ENCODE measurements at places on chromosomes 16 and 17. TPM values are rescaled to one million over a fixed set of nuclear protein-coding genes. Genes with fewer than 3 reads are reported as not detected.

- H3K4me3 ChIP-seq = no peak overlapping the region
- DNase-seq = peak; percentile 40
- no peaks in the 10 kb centered on the region for H3K36me3 ChIP-seq
- H3K4me1 ChIP-seq = peaks cover 20% of the 10 kb centered on the region
These were observed 34.7 kb downstream of the ADCY9 start for GRCh38 chr16:4081521-4082021.

The KRT36 gene
- not detected for total RNA-seq

GRCh38 chr17:7842380-7843256 lies 8.6 kb downstream of the KDM6B start:
- peak overlapping the region; percentile 84 for H3K4me3 ChIP-seq
- peaks cover 33% of the 10 kb centered on the region for H3K36me3 ChIP-seq
- no peaks in the 10 kb centered on the region for H3K27me3 ChIP-seq
- peaks cover 75% of the 10 kb centered on the region for H3K4me1 ChIP-seq

GRCh38 chr16:68481636-68482035 lies 33.3 kb upstream of the SMPD3 start:
- no peak overlapping the region for H3K27ac ChIP-seq
- H3K27me3 ChIP-seq = no peaks in the 10 kb centered on the region
- DNase-seq = no peak
- no peak overlapping the region for H3K4me3 ChIP-seq
- no peaks in the 10 kb centered on the region for H3K4me1 ChIP-seq

DNA sequence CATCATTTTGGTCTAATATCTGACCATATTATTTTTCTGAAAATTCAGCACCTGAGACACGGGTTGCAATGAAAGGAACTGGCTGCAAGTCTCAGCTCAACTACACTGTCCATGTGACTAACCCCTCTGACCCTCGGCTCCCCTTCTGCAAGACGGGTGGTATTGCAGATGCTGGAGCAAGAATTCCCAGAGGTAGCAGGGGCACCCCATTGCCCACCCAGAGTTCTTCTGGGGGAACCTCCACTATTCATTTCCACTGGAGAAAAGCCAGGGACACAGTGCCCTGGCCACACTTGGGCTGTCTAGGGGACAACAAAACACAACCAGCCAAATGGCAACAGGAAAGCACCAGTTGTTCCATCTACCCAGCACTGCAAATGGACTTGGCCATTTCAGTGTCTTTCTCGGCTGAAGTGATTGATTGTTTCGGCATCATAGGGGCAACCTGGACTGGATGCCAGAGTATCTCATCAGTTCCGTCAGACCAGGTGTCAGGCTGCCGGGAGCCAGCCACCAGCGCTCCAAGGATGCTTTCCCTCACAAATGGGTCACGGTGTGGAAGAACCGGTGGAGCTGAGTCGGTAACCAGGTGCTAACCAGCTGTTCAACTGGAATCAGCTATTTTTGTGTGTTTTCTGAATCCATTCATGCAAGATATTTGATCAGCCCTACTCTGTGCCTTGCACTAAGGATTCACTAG lies 58.1 kb downstream of the C16orf78 start:
- no peak overlapping the region for H3K27ac ChIP-seq
- no peak for DNase-seq
- no peak overlapping the region for H3K4me3 ChIP-seq
- no peaks in the 10 kb centered on the region for H3K4me1 ChIP-seq

DNA sequence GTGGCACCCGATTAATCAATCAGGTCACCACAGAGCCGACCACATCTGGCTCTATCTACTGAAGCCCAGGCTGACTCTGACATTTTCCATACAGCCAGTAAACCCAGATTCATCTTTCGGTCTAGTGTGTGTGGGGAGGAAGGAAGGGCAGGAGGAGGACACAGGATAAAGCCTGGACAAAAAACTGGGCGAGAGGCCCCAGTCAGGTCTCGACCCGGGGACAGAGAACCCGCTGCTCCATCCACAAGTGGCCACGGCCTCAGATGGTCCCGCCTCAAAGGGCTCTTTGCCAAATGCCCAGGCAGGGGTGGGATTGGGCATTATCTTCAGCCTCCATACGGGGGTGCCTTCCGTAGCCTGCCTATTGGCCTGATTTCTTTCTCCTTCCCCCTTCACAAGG lies 7.8 kb downstream of the ABR start:
- H3K4me3 ChIP-seq = no peak overlapping the region
- no peak for DNase-seq
- H3K4me1 ChIP-seq = no peaks in the 10 kb centered on the region
- no peaks in the 10 kb centered on the region for H3K27me3 ChIP-seq
- H3K27ac ChIP-seq = no peak overlapping the region

GRCh38 chr17:35373984-35374765 lies 754 bp upstream of the SLFN11 start:
- no peaks in the 10 kb centered on the region for H3K27me3 ChIP-seq
- no peaks in the 10 kb centered on the region for H3K36me3 ChIP-seq
- peak; percentile 65 for DNase-seq
- peak overlapping the region; percentile 96 for H3K27ac ChIP-seq

GRCh38 chr17:31310886-31311285 lies 3.0 kb downstream of the EVI2B start:
- no peak for DNase-seq
- H3K36me3 ChIP-seq = peaks cover 15% of the 10 kb centered on the region
- H3K4me1 ChIP-seq = peaks cover 21% of the 10 kb centered on the region

- H3K27ac ChIP-seq = no peak overlapping the region
- H3K36me3 ChIP-seq = no peaks in the 10 kb centered on the region
- peaks cover 64% of the 10 kb centered on the region for H3K4me1 ChIP-seq
- no peaks in the 10 kb centered on the region for H3K27me3 ChIP-seq
These were observed 10.3 kb downstream of the KANSL1 start for GRCh38 chr17:46182961-46183360.

DNA sequence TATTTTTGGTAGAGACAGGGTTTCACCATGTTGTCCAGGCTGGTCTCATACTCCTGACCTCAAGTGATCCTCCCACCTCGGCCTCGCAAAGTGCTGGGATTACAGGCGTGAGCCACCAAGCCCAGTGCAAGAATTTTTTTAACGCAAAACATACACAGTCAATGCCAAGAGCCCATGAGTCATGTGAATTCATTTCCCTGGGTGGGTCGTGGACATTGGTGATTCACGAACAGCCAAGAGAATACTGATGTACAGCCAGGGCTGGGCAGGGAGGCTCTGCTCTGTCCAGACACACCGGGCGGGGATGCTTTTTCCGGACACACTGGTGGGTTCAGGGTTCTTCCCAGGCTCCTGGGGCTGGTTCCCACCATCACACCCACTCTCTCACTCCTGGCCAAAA lies 17.7 kb downstream of the SLC38A8 start:
- H3K4me1 ChIP-seq = peaks cover 12% of the 10 kb centered on the region
- DNase-seq = no peak
- H3K4me3 ChIP-seq = no peak overlapping the region
- H3K27ac ChIP-seq = no peak overlapping the region
- H3K36me3 ChIP-seq = no peaks in the 10 kb centered on the region

GRCh38 chr17:50110591-50111349 lies 15.6 kb downstream of the PDK2 start:
- H3K27ac ChIP-seq = no peak overlapping the region
- peaks cover 27% of the 10 kb centered on the region for H3K36me3 ChIP-seq
- no peaks in the 10 kb centered on the region for H3K4me1 ChIP-seq
- no peak overlapping the region for H3K4me3 ChIP-seq
- DNase-seq = no peak

DNA sequence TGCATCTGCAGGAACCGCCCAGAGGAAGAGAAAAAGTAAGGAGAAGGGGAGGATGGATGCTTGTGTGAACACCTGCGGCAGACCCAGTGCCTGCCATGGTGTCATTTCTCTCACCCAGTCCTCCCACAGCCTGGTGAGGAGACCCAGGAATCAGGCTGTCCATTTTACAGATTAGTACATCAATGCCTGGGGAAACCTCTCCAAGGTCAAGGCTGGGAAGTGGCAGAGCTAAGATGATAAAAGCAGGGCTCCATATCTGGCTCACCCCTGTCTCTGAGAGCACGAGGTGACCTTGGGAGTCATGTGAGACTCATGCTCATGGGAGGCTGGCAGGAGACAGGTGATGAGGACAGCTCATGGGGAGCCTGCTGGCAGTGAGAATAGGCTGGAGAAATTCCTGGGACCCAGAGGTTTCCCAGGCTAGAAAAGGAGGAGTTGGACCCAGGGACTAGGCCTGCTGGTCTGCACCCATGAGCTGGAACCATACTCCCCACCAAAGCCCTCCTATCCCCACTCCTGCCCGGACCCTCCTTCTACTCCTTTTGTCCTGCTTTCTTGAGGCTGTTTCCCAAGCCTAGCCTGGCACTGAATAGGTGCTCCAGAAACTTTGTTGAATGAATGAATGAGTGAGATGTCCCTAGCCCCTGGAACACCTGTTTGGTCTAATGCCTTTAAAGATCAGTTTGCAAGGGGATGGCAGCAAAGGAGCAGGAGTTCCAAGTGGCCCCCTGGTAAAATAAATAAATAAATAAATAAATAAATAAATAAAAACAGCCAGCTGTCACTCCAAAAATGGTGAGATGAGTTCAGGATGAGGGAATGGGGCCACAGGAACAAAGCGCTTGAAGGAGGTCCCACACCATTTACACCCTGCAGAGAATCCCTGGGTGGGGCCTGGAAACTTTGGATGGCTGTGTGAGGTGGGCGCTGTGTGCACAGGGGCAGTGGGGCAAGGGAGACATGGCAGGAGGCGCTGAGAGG lies 1.6 kb downstream of the ZNF629 start:
- H3K4me3 ChIP-seq = no peak overlapping the region
- H3K4me1 ChIP-seq = peaks cover 20% of the 10 kb centered on the region
- no peak overlapping the region for H3K27ac ChIP-seq
- H3K27me3 ChIP-seq = peaks cover 7% of the 10 kb centered on the region
- H3K36me3 ChIP-seq = no peaks in the 10 kb centered on the region

- DNase-seq = no peak
- H3K27me3 ChIP-seq = no peaks in the 10 kb centered on the region
- peaks cover 72% of the 10 kb centered on the region for H3K4me1 ChIP-seq
- peak overlapping the region; percentile 77 for H3K4me3 ChIP-seq
- H3K36me3 ChIP-seq = no peaks in the 10 kb centered on the region
These were observed 2.9 kb downstream of the CMIP start for GRCh38 chr16:81447383-81448101.

DNA sequence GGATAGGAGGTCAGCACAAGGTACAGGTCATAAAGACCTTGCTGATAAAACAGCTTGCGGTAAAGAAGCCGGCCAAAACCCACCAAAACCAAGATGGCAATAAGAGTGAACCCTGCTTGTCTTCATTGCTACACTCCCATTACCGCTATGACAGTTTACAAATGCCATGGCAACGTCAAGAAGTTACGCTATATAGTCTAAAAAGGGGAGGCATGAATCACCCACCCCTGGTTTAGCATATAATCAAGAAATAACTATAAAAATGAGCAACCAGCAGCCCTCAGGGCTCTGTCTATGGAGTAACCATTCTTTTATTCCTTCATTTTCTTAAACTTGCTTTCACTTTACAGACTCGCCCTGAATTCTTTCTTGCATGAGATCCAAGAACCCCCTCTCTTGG lies 1.0 kb upstream of the HSBP1 start:
- H3K36me3 ChIP-seq = peaks cover 17% of the 10 kb centered on the region
- H3K4me3 ChIP-seq = no peak overlapping the region
- H3K27ac ChIP-seq = no peak overlapping the region
- no peak for DNase-seq
- peaks cover 32% of the 10 kb centered on the region for H3K4me1 ChIP-seq

The CYTH1 gene
- 521 TPM for total RNA-seq

- H3K4me3 ChIP-seq = no peak overlapping the region
- no peak overlapping the region for H3K27ac ChIP-seq
- H3K36me3 ChIP-seq = no peaks in the 10 kb centered on the region
These were observed 6.3 kb downstream of the G6PC1 start for GRCh38 chr17:42906772-42907446.

The ASGR1 gene
- total RNA-seq = 0.85 TPM

The MEOX1 gene
- 0.50 TPM for total RNA-seq

The TOX3 gene
- total RNA-seq = not detected

GRCh38 chr17:15651583-15652110 lies 32.1 kb upstream of the FBXW10B start:
- no peak overlapping the region for H3K27ac ChIP-seq
- H3K27me3 ChIP-seq = no peaks in the 10 kb centered on the region
- H3K36me3 ChIP-seq = no peaks in the 10 kb centered on the region
- H3K4me3 ChIP-seq = peak overlapping the region; percentile 31
- DNase-seq = peak; percentile 9
- H3K4me1 ChIP-seq = peaks cover 12% of the 10 kb centered on the region

- H3K4me3 ChIP-seq = no peak overlapping the region
- no peak overlapping the region for H3K27ac ChIP-seq
- H3K27me3 ChIP-seq = peaks cover 5% of the 10 kb centered on the region
- DNase-seq = no peak
- H3K4me1 ChIP-seq = no peaks in the 10 kb centered on the region
These were observed 45.7 kb upstream of the CSNK2A2 start for GRCh38 chr16:58243528-58244004.

The KRTAP3-2 gene
- total RNA-seq = not detected

GRCh38 chr16:66751053-66751302 lies 431 bp downstream of the DYNC1LI2 start:
- H3K27ac ChIP-seq = peak overlapping the region; percentile 66
- H3K4me3 ChIP-seq = peak overlapping the region; percentile 81
- DNase-seq = no peak
- peaks cover 25% of the 10 kb centered on the region for H3K36me3 ChIP-seq
- H3K27me3 ChIP-seq = no peaks in the 10 kb centered on the region

The SLC16A6 gene
- 7.7 TPM for total RNA-seq

DNA sequence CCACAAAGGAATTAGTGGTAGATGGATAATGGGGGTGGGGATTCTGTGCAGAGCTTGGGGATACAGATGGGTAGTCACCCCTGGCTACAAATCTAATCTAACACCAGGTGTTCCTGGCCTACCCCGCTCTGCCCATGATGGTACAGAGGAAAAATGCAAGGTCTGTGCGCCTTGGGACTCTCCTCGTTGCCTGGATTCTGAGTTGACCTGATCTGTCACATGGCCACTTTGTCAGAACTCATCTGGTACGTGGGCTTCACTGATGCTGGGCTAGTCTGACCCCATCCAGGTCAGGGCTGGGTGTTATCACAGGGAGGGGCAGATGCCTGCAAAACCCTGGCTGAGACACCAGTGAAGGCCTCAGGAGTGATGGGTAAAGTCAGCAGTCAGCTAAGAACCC lies 5.2 kb downstream of the ZNF764 start:
- H3K4me3 ChIP-seq = no peak overlapping the region
- peak overlapping the region; percentile 56 for H3K27ac ChIP-seq
- no peaks in the 10 kb centered on the region for H3K27me3 ChIP-seq
- H3K36me3 ChIP-seq = peaks cover 35% of the 10 kb centered on the region
- no peak for DNase-seq

The GP1BA gene
- not detected for total RNA-seq

DNA sequence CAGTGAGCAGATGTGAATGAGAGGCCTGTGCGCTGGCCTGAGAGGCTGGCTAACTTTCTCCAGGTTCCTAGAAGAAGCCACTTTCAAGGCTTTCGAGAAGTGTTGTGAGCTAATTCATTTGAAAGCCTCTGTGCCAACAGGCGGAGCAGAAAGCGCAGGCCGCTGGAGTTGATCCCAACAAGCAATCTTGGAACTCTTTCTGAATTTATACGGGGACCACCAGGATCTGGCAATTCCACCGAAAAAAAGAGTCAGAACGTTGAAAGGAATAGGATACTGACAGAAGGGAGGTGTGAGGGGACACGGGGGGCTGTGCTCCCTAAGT lies 71.3 kb upstream of the METRNL start:
- H3K27ac ChIP-seq = no peak overlapping the region
- H3K4me3 ChIP-seq = no peak overlapping the region
- H3K27me3 ChIP-seq = no peaks in the 10 kb centered on the region
- DNase-seq = no peak

The VMO1 gene
- not detected for total RNA-seq

GRCh38 chr17:57517632-57518456 lies 227.3 kb downstream of the CCDC182 start:
- no peak overlapping the region for H3K4me3 ChIP-seq
- H3K4me1 ChIP-seq = no peaks in the 10 kb centered on the region
- no peaks in the 10 kb centered on the region for H3K27me3 ChIP-seq
- peaks cover 2% of the 10 kb centered on the region for H3K36me3 ChIP-seq

The RUNDC3A gene
- total RNA-seq = not detected
